Activated CD4-positive, alpha-beta T cell treated with anti-CD3 and anti-CD28 coated beads for 24 hours (primary cell): ENCODE measurements at places on chromosomes 5 and 9.

- no peak for DNase-seq
Measured at GRCh38 chr5:5409151-5409810, 13.2 kb upstream of the ICE1 start.

DNA sequence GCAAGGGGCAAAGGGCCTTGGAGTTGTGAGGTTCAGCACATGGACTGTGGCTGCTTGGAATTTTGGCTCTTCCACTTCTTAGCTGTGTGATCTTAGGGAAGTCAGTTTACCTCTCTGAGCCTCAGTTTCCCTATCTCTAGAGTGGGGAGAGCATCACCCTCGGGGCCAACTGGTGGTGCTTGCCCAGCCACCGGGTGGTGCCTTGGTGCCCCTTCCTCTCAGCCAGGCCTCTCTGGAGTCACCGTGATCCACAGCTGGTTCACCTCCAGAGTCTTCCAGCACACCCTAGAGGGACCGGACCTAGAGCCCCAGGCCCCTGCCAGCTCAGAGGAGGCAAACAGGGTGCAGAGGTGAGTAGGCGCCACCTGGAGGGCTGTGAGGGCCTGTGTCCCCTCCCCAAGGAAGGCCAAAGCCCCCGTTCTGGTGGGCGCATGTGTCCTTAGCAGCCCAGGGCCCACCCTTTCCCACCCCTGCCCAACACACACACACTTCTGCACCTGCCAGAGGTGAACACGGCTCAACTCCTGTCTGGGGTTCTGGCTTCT is 7.7 kb downstream of the ADGRD2 start:
- DNase-seq: no peak

DNA sequence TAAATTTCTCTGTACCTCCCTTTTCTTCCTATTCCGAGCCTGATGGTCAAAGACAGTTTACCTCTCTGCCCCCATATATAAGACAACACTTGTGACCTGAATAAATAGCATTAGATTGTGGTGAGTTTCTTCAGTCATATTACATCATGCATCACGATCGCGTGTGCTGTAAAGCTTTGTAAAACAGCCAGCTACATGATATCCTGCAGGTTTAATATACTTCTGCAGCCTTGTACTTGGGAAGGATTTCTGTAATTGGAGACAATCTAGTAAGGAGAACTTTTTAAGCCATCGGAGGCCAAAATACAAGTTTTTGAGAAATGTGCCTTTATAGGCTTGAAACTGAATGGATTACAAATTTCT is 711.8 kb upstream of the WWC1 start:
- DNase-seq: no peak

- no peak for DNase-seq
Measured at GRCh38 chr5:78557601-78558000, 91.0 kb downstream of the LHFPL2 start.

- DNase-seq: no peak
Measured at GRCh38 chr9:69519470-69520240, 152.5 kb downstream of the APBA1 start.

GRCh38 chr5:141878186-141878710 is at the start of gene PCDH1:
Gene PCDH1, minus strand, starts transcription at chr5:141878410. Its CDS starts 148 bp downstream, at chr5:141878262.
- DNase-seq: no peak

- no peak for DNase-seq
Measured at GRCh38 chr9:136436055-136436634, 3.5 kb downstream of the INPP5E start.
